Spinal cord (tissue), 10 donors: ENCODE measurements at places on chromosomes 12 and 14.

DNA sequence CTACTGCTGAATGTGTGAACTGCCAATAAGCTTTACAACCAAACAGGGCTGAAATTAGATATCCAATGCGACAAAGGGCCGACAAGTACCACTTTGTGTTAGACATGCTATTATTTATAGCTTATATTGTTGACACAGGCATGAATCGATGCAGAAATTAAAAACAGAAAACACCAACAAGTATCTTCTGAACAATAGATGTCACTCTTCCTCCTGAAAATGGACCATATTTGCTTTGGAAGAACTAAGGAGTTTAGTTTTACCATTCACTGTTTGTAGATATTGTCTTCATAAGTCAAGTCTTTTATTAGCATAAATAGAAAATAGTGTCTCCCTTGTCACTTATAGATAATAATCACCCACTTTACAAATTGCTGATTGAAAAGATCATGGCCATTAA is 86.5 kb downstream of the LRIG3 start:
- no peak for DNase-seq

DNA sequence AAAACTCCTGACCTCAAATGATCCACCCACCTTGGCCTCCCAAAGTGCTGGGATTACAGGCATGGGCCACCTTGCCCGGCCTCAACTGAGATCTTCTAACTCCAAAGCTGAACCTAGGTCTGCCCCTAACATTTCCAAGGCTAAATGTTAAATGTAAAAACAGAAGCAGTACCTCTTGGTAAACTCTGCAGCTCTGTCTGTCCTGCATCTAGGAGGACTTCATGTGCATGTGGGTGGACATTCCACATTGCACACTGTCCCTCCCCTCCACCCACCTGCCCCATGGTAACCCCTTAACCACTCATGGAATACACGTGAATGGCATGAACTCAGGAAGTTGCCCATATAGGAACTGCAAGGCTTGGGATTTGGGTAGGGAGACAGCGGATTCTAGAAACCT is 33.1 kb downstream of the SNX6 start:
- DNase-seq, result no peak

DNA sequence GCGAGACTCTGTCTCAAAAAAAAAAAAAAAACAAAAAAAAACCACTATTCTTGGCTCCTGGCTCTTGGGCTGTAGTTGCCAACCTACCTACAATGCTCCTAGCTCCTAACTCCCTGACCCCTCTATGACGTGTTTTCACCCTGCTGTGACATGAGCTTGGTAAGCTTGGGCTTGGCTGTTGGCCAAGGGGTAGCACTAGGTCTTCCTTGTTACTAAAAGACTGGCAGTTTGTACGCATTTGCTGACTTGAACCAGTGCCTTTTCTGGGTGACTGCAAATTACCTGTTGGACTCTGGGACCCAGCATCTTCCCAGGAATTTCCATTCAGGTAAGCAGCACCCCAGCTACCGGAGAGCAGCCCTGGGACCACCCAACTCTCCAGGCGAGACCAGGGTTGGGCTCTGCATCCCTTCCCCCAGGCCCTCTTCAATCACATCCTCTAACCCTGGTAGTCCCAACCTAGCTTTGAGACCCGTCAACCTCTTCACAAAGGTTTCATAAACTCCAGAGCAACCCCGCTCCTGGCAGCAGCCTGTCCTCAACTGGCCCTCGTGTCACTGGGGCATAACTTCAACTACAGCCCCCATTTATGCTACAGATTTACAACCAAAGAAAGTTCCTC is 8.3 kb downstream of the CDK2AP1 start:
- no peak for DNase-seq

GRCh38 chr14:101876555-101876938 is 87.8 kb upstream of the DYNC1H1 start:
- peak; percentile 41 for DNase-seq

- no peak for DNase-seq
These were observed 132.5 kb downstream of the GPR135 start for GRCh38 chr14:59332727-59333126.

DNA sequence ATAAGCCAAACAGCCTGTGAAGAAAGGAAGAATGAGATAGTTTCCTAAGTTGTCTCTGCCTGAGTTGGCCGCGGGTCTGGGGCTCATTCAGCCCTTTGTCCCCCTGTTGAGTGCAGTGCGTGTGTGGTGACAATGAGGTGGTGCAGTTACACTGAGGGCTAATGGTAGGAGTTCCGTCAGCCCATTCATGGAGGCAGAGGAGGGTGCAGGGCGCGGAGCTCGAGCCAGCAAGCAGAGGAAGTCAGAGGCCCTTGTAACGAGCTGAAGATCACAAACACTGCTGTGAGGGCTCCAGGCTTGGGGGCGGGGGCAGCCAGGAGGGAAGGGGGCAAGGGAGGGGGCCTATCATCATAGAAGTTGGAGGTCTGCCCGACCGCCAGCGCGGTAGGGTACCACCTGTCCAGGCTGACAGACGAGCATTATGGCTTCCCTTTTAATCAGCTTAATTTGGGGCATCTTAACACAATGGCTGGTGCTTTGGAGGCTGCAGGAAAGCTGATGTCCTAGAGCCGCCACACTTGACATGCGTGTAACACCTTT is 20.5 kb downstream of the CCND2 start:
- DNase-seq, result no peak

DNA sequence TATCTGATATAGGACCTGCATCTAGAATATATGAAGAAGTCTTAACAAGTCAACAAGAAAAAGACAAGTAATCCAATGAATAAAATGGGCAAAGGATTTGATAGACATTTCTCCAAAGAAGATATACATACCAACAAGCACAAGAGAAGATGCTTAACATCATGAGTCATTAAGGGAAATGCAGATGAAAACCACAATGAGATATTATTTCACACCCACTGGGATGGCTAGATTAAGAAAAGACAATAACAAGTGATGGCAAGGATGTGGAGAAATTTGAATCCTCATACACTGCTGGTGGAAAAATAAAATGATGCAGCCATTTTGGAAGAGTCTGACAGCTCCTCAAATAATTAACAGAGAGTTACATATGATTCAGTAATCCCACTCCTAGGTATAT is 502.6 kb downstream of the FUT8 start:
- no peak for DNase-seq

GRCh38 chr12:93733358-93733757 is 56.2 kb downstream of the CRADD start:
- no peak for DNase-seq
